NCI-H510A (cell line): ENCODE measurements at places on chromosomes 4 and X.
A peak's percentile ranks its signal among the peaks of the same experiment; 100 is the strongest.

DNA sequence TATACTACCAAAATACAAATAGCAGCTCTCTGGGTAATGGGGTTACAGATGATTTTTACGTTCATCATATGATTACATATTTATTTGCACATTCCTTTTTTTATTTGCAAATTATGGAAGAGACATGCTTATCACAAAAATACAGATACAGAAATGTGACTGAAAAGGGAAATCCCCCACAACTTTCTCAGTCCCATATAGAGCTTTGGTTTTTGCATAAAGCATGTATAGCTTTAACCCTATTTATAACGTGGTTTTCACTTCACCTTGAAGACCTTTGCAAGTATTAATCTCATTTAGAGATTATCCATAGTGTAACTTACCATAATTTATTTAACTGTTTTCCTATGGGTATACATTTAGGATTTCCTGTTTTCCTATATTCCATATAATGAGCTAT, 55.4 kb downstream of the PDK3 start:
- no peak for DNase-seq

DNA sequence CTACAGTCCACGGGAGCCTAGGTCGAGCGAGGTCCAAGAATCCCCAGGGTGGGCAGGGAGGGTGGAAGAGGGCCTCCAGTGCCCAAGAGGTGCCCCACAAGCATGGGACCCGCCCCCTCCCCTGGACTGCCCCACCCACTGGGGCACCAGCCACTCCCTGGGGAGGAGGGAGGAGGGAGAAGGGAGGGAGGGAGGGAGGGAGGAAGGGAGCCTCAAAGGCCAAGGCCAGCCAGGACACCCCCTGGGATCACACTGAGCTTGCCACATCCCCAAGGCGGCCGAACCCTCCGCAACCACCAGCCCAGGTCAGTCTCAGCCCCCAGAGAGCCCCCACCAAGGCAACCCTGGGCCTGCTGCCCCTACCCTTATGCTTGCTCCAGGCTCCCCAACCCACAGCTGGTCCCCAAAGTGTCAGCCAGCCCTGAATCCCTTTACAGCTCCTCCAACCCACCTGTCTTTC, at the start of gene GATA1:
GATA1 (plus strand) TSS at position 250 of the 460 bp plus-strand sequence. CDS start 4,520 bp downstream, outside the sequence.
- no peak for DNase-seq

- DNase-seq, result no peak
Observed at GRCh38 chr4:116024954-116025708, 911.7 kb upstream of the NDST4 start.

GRCh38 chr4:176841711-176842112, 49.0 kb upstream of the VEGFC start:
- no peak for DNase-seq

DNA sequence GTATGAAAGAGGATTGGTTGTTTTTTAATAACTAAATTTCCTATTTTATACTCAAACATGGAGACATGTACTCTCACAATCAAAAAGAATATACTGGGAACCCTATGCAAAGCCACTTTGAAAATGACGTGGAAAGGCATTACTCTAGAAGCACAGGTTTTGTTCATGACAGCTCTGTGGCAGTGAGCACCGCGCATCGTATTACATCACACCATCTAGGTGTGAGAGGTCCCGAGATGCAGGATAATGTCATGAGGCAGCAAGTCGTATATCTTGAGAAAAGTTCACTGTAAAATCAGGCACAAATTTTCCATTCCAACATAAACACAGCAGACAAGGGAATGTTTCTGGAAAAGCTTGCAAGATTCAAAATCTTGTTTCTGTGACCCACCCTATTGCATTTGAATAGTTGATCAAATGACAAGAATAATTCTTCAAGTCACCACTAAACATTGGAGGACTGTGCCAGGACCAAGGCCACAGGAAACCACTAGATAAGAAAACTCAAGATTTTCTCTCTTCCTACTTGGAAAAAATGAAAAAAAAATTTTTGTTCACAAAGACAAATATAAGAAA, 127.6 kb downstream of the LDB2 start:
- DNase-seq, result no peak

DNA sequence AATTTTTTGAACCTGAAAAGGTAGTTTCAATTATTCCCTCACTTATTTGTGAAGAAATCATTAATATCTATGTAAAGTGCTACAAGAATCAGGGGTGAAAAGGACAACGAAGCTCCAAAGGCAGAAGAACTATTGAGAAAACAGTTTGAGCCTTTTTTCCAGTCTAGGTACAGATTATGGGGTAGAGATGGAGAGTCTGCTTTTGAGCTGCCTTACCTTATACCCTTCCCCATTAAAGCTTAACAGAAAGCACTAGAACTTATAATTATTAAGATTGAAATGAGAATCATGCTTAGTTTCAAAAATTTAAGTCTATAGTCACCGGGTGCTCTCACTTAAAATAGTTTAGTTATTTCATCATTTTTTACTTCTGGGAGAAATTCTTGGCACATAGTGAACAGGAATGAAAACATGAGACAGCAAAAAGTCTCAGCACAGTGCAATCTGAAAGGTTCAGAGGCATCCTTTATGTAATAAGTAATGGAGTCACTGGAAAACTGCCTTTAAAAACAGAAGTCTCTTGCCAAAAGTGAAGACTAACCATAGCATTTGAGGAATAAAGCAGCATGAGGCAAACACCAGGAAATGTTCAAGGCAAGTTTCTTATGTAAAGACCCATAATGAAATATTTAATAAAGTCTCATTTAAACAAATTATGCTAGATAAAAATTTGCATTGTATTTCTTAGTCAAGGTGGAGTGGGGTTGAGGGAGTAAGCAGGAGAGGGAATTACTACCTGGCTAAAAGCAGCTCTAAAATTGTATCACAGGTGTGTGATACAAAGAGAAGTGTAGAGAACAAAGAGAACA, 5.1 kb upstream of the DCLK2 start:
- no peak for DNase-seq

- DNase-seq, result no peak
Observed at GRCh38 chrX:39815631-39816030, 282.1 kb downstream of the BCOR start.

DNA sequence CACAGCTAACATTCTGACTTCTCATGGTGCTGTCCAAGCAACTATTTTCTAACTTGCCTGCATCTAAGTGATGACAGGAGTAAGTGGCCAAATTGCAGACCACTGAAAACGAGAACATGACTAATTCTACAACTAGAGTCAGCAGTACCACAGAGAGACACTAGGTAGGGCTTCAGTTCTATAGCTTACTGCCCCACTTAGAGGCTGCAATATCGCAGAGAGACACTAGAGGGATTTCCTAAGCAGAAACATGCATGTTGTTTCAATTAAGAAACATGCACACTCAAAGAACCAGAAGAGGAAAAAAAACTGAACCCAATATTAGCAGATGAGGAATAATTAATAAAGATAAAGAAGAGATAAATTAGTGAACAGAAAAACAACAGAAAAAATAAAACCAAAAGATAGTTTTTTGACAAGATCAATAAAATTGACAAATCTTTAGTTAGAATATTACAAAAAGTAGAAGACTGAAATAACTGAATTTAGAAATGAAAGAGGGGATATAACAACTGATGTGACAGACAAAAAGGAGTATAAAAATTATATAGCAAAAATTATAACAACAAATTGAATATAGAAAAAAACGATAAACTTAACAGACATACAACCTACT, 100.8 kb downstream of the SPIN4 start:
- DNase-seq, result no peak

DNA sequence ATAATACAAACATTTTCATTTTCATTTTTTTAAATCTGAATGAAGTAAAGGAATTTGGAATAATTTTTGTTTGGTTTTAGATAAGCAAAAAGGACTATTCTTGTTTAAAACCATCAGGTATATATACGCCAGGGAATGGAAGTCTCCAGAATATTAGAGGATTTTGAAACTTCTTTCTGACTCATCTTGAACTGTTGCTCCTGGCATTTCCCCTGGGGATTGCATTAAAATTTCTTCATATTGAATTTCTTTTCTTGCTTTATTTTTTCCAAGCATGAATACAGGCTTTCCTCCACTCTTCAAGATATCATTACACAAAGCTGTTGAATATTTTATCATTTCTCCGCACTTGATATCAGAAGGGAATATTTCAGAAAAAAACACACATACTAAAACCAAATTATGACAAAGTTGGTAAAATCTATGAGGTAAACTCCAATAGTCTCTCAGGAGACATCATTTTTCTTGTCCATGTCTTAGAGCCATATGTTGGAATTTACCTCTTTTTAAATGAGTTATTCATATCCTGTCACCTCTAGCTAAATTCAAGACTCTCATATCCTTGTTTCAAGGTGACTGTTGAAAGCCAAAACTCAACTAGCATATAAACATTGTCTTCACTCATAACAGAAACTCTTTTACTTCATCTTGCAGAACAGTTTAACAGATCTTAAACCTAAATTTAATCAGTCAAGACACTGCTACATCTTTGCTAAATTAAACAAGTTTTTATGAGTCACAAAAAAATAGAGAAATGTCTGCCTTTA, 20.7 kb upstream of the CSN1S1 start:
- DNase-seq, result no peak

- DNase-seq, result peak; percentile 33
Observed at GRCh38 chr4:76733068-76733771, 164.7 kb downstream of the SOWAHB start.

DNA sequence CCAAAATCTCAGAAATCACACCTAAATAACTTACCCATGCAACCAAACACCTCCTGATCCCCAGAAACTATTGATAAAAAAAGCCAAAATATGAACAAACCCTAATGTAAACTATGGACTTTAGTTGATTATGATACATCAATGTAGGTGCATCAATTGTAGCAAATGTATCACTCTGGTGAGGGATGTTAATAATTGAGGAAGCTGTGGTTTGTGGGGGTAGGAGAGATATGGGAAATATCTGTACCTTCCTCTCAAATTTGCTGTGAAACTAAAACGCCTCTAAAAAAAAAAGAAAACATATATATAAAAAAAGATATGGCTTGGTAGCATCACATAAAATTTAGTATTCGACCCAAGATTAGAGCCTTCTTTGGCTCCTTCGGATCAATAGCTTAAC, 144.3 kb upstream of the CPEB2 start:
- DNase-seq, result no peak
